ENCODE measurements at places on chromosomes 16 and 17. TPM values are rescaled to one million over a fixed set of nuclear protein-coding genes. Genes with fewer than 3 reads are reported as not detected.

Gene B9D1
- 10.9 TPM for total RNA-seq

DNA sequence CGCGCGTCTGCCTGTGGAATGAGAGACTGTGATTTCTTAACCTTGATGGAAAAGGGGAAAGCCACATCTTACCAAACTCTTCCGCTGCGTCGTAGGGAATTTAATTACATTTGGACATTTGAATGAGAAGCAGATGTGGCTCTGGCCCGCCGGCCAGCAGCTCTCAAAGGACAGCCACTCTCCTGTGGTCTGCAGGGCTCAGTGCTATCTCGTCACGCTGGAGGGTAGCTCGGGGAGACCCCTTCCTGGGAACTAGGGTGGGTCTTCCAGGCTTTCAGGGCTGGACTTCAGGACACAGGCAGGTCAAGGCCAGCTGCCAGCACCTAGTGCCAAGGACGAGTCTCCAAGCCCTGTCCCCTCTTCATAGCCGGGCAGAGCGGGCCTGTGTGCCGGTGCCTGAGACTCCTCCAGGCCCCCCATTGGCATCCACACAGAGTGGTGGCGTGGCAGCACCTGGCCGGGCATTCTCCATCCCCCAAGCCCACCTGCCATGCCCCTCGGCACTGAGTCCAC is 15.9 kb upstream of the TBX2 start:
- no peak overlapping the region for H3K27ac ChIP-seq
- DNase-seq, result no peak
- no peaks in the 10 kb centered on the region for H3K27me3 ChIP-seq
- no peaks in the 10 kb centered on the region for H3K4me1 ChIP-seq
- H3K36me3 ChIP-seq, result no peaks in the 10 kb centered on the region

Gene P2RX5
- not detected for total RNA-seq

Gene CD300H
- total RNA-seq, result not detected

Measured in stomach (tissue), 19 donors.